ENCODE measurements at places on chromosomes 5 and 9. TPM values are rescaled to one million over a fixed set of nuclear protein-coding genes. Genes with fewer than 3 reads are reported as not detected.

Gene BASP1
- total RNA-seq: 4.6 TPM

Gene CCL27
- not detected for total RNA-seq

Gene ERAP2
- total RNA-seq: 0.22 TPM

Gene ANKRD31
- total RNA-seq: 0.16 TPM

Gene C5orf52
- not detected for total RNA-seq

Data from pancreas (tissue), 10 donors.